ENCODE measurements at places on chromosomes 1 and 21. TPM values are rescaled to one million over a fixed set of nuclear protein-coding genes. Genes with fewer than 3 reads are reported as not detected.

The SLC35F3 gene
- not detected for total RNA-seq

The RPE65 gene
- not detected for total RNA-seq

The PRKCZ gene
- total RNA-seq = 0.72 TPM

The HES3 gene
- not detected for total RNA-seq

The DIRAS3 gene
- 2.1 TPM for total RNA-seq

The NCF2 gene
- total RNA-seq = 2.2 TPM

The CLDN17 gene
- total RNA-seq = not detected

The SPRR1B gene
- not detected for total RNA-seq

The AADACL3 gene
- not detected for total RNA-seq

The GJB3 gene
- total RNA-seq = not detected

The POGZ gene
- 56.9 TPM for total RNA-seq

GRCh38 chr1:107004421-107004820, 52.1 kb upstream of the PRMT6 start:
- no peak for DNase-seq

GRCh38 chr1:177941976-177942375, 27.9 kb downstream of the SEC16B start:
- DNase-seq = no peak

DNA sequence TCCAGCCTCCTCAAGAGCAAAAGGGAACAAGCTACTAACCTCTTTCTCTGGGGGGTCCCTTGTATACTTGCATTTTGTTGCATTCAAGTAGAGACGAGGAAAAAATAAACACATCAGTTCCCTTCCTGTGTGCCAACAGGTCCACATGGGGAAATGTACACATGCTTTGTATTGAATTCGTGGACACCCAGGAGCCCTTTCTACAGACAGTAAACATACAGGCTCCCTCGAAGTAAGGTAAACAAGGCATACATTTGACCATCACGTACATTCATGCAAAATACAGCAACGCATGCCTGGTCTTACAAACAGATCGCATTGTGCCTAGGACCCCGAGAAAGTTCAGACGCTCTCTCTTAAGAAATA, 1.1 kb downstream of the KCND3 start:
- no peak for DNase-seq

- peak; percentile 44 for DNase-seq
Observed at GRCh38 chr1:210949039-210949438, 184.9 kb downstream of the KCNH1 start.

- no peak for DNase-seq
Observed at GRCh38 chr1:63041660-63042059, 257.7 kb downstream of the ATG4C start.

DNA sequence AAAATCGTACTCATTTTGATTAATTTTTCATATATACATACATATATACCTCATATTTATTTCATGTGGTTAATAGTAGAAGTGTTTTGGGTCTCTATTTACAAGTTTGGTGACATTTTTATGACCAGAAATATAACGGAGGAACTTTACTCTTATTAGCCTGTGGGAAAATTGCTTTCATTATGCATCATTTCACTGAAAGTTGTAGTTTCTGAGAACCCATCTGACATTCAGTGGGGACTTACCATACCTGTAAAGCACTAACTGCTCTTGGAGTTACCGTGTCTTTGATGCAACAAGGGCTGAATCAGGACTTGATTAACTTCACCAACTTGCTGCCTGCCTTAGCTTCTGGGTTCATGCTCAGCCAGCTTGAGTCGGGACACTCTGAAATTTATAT, 49.9 kb upstream of the ITPKB start:
- DNase-seq = no peak

- DNase-seq = no peak
Observed at GRCh38 chr21:19992540-19992939, 1005.7 kb upstream of the NCAM2 start.

DNA sequence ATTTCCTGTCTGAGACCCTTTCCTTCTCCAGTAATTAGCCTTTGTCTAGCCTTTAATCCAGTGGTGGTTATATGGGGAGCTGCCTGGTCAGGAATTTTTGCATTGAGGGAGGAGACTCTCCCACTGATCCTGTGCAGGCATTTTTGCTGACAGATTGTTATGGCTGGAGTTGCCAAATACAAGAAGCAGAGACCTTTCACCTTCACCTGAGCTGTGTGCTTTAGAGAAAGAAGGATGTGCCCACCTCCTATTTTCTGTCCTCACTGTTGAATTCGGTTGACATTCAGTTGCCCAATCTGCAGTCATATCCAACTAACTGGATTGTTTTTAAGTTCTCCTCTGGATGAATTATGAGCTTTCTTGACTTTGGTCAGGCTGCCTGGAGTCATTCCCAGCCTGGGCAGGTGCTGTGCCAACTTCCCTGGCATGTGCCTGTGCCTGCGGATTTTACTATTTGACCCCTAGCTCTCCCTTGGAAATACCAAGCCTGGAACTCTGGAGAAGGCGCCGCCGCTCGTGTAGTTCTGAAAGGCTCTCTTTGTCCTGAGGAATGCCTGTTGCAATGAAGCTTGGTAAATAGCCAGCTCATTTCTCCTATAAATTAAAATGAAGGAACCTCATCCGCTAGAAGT, 143.9 kb downstream of the NOS1AP start:
- DNase-seq = no peak

GRCh38 chr1:20551945-20552727, at the start of gene FAM43B:
Gene FAM43B (plus strand): TSS chr1:20552573. CDS start chr1:20552974, 401 bp downstream.
- peak; percentile 88 for DNase-seq

GRCh38 chr1:22854688-22855565, 117.7 kb downstream of the LACTBL1 start:
- DNase-seq = no peak

DNA sequence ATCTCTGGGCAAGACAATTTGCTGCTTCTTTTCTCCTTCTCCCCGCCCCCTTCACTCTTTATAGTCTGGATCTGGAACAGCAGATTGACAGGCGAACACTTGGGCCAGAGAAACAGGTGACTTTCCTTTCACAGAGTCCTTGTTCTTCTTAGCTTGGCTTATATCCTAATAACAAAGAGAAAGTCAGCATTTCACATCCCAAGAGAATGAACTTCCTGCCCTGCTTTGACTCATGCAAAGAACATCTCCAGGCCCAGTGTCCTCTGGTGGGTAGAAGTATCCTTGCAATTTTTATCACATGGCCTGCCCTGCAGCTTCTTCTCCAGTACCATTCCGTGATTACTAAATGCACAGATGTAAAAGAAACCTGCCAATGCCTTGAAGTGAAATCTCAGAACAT, 764.4 kb downstream of the ADGRL2 start:
- no peak for DNase-seq

DNA sequence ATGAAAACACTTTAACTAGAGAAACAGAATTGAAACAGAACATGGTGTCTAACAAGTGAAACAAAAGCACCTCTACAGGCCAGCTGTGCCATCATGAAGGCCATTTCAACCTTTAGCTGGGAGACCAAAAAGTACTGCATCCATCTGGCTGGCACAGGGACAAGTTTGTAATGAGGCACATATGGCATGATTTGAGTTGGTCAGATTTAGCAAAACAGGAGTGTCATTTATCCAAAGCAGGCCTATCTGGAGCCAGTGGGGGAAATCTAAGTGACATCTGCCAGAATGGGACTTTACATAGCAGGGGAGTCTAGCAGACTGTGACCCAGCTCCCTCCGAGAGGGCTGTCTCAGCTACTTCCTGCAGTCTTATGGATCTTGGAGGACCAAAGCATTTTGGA, 51.9 kb downstream of the DNTTIP2 start:
- no peak for DNase-seq

DNA sequence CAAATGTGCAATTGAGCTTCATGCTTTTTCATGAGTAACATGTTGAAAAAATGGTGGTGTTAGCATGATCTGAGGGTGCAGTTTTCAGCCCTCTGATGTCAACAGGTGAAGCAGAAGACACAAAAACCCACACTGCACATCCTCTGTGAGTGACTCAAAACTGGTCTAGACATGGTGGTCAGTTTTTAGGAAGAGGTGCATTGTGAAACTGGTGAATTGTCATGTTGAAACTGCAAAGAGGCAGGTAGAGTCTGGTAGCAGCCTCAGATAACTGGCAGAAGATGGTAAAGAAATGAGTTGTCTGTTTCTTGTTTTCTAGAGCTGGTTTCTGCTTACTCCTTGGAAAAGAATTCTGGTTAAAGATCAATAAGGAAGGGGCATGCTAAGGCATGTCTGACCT, 97.3 kb upstream of the HMCN1 start:
- no peak for DNase-seq

GRCh38 chr1:165356876-165357275, 361 bp upstream of the LMX1A start:
- DNase-seq = no peak

- DNase-seq = no peak
Observed at GRCh38 chr1:56548571-56548970, 30.8 kb downstream of the PLPP3 start.

GRCh38 chr1:181676269-181676668, 193.0 kb downstream of the CACNA1E start:
- DNase-seq = peak; percentile 71

All from osteoblast (primary cell).